ENCODE measurements at places on chromosomes 4 and X. TPM values are rescaled to one million over a fixed set of nuclear protein-coding genes. Genes with fewer than 3 reads are reported as not detected.

The TCEANC gene
- 1.8 TPM for polyA plus RNA-seq

The IGSF1 gene
- polyA plus RNA-seq, result not detected

The PDCL2 gene
- not detected for polyA plus RNA-seq

The ESX1 gene
- not detected for polyA plus RNA-seq

The PNPLA4 gene
- polyA plus RNA-seq, result 39.6 TPM

The TMSB15A gene
- not detected for polyA plus RNA-seq
